ENCODE measurements at places on chromosomes 6 and 20.

DNA sequence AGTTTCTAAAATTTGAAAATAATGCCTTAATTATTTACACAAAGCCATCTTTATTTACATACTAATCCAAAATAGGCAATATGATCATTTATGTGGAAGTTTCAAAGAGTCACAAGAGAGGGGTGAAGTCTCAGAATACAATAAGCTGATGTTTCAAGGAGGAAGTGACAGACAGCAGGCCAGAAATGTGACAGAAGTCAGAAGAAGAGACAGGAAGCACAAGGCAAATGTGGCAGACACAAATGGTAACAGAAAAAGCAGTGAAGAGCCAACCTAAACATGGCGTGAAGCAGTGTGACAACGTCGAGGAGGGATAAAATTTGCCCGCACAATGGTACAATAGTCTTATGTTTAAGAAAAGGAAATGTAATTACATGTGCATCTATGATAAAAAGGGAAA, 59.8 kb downstream of the SHPRH start:
- peak; percentile 5 for DNase-seq

DNA sequence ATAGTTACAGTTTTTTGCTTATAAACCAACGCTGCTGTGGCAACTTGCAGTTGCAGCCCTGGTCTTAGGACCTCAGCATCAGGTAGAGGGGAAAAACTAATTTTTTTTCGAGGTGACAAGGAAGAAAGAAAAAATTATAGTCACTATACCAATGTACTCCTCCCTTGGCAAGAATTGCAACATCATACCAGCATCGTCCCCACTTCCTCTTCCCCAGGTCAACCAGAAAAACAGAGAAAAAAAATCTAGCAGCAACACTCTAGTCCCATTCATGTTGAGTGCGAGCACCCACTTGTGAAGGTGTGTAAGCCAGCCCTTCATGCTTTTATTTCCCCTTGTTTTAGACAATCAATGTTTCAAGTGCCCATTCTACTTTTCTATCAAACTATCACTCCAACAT, 13.1 kb upstream of the DCBLD1 start:
- DNase-seq, result no peak

- no peak for DNase-seq
Measured at GRCh38 chr6:10351791-10352190, 63.1 kb downstream of the TFAP2A start.

DNA sequence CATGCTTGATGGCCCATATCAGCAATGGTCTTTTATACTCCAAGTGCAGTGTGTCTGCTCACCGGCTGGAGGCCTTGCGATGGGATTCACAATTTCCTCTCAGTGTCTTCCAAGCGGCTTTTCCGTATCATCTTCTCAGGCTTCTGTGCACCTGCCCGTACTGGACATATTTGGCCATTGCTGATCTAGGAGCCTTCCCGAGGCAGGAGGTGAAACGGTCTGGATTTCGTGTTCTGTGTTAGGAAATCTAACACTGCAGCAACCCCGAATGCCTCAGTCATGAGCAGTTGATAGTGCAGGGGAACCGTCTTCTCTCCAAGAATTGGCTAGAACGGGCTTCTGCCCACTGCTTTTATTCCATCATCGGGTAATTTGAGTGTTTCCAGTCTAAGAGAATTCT, 60.5 kb downstream of the PPP1R14C start:
- DNase-seq, result no peak

GRCh38 chr20:44768854-44769480, 23.3 kb downstream of the KCNK15 start:
- no peak for DNase-seq

Data from GM12891 (cell line).